Stimulated activated CD8-positive, alpha-beta memory T cell treated with anti-CD3 and anti-CD28 coated beads, Interleukin-15, amount 100 ng/mL, for 4 hours (primary cell): ENCODE measurements at places on chromosomes 16 and 17.

GRCh38 chr17:36188891-36189306 lies 7.7 kb downstream of the CCL3L1 start:
- DNase-seq = peak; percentile 48

- no peak for DNase-seq
Measured at GRCh38 chr16:17696616-17697015, 225.9 kb upstream of the XYLT1 start.

DNA sequence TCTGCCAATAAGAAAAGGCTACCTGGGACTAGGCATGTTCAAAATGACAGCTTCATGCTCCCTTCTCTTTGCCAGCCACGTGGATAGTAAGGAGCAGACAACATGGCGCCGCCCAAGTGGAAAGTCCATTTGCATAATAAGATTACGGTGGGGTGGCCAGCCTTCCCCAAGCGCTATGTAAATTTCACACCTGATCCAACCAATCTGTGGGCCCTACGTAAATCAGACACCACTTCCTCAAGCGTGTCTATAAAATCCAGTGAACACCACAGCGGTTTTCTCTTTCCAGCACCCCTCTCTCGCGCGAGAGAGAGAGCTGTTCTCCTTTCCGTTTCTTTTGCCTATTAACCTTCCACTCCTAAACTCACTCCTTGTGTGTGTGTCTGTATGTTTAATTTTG lies 140.3 kb upstream of the ERCC4 start:
- no peak for DNase-seq

DNA sequence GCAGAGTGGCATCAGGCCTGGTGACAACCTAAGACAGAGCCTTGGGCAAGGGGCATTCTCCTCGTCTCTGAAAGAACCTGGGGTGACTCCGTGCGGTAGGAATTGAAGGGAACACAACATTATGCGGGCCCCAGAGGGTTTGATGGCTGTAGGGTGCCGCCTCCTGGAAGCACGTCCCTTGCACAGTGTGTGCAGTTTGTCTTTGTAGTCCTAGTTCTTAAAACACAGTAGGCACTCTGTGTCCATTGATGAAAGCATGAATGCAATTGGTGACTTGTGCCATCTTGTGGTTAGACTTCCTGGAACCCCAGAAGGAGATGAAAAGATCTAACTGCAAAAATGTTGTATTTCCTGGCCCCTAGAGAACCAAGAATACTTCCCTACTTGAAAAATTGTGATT lies 279.8 kb downstream of the UTP18 start:
- DNase-seq = no peak

- DNase-seq = no peak
Measured at GRCh38 chr16:54402270-54402669, 115.7 kb upstream of the IRX3 start.

DNA sequence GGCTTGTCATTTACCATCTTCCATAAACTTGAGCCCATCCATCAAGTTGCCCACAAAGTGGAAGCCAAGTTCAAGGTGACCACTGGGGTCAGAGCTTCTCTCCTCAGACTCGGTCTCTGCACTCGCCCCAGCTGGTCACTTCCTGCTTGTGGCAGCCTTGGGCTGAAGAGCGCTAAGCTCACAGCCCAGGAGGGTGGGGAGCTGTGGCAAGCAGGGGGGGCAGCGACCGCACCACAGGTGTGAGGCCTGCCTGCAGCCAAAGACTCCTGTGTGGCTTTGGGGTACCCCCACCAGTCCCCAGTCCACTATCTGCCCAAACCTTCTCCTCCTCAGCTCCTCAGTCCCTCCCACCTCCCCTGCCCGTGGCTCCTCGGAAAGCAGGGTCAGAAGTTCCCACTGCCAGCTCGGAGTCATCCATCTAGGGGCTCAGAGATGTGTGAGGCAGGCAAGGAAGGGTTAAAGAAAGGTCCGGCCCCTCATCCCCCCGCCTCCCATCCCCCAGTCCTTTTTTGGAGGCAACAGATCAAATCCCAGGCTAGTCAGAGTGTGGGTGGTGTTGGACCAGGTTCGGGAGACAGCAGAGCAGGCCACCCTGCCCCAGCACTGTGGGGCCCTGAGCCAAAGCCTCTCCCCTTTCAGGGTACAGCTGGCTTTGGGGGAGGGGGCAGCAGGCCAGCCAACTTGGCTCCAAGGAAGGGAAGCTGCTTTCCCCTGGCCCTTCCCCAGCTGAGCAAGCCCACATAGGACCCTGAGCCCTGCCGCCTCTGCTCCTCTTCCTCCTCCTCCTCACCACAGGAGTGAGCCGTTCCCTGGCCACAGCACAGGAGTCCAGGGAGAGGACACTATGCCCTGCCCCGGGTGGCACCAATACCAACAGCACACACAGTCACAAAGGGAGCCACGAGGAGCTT lies 3.2 kb downstream of the CSF3 start:
- DNase-seq = no peak

DNA sequence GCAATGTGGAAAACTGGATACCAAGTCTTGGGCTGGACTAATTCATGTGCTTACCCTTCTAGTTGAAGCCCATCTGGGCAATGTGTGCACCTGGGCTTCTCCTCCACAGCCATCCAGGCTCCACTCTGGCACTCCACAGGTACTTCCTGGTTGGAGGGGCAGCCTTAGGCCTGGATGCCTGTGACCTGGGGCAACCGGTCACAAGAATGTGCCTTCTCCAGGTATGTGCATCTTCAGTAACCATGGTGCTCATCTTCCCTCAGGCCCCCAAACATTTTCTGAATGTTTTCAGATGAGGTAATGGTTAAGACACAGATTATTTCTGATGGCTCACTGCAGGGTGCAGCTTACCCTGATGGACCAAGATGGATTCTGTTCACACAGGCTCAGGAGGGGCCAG lies 11.1 kb downstream of the C16orf86 start:
- DNase-seq = no peak

- no peak for DNase-seq
Measured at GRCh38 chr16:81181013-81181720, 57.3 kb upstream of the BCO1 start.

GRCh38 chr17:61645920-61646319 lies 54.9 kb upstream of the NACA2 start:
- no peak for DNase-seq
